ENCODE measurements at places on chromosomes 1 and 21.

GRCh38 chr21:31556662-31557061, 102.8 kb upstream of the SOD1 start:
- no peak for DNase-seq

DNA sequence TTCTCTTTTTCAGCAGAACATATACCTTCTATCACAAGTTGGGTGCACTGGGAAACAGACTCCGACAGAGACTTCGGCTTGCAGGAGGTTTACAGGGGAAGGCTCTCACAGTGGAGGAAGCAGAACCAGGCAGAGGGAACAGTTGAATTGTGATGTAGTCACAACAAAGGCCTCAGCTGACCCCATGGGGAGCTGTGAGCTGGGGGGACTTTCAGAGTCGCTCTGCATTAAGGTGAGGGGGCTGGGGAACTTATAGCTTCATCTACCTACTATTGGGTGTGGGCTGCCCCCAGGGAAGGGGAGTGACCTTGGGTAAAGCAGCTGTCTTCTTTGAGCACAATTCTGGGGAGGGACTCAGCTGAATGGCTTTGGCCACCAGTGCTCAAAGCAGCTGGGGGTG, 94.9 kb upstream of the POU3F1 start:
- DNase-seq: no peak

GRCh38 chr1:167770127-167770526, 48.3 kb downstream of the MPZL1 start:
- DNase-seq: no peak

DNA sequence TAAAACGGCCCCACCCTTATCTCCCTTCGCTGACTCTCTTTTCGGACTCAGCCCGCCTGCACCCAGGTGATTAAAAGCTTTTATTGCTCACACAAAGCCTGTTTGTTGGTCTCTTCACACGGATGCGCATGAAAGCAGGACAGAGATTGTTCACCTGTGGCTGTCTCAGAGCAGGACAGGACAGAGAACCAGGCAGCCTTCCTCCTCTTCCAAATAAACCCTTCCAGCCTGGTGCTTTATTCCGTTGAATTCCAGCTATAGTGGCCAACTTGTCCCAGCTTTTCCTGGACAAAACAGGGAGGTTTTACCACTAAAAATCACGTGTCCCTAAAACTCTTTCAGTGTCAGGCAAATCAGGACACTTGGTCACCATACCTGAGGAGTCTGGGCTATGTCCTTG, 9.5 kb upstream of the DMRTB1 start:
- DNase-seq: no peak

Data from activated T-cell treated with anti-CD3 and anti-CD28 coated beads for 48 hours (primary cell).